NCI-H187 treated with DMSO at 0.1 percent for 48 hours (cell line): ENCODE measurements at places on chromosomes 3 and 15.

DNA sequence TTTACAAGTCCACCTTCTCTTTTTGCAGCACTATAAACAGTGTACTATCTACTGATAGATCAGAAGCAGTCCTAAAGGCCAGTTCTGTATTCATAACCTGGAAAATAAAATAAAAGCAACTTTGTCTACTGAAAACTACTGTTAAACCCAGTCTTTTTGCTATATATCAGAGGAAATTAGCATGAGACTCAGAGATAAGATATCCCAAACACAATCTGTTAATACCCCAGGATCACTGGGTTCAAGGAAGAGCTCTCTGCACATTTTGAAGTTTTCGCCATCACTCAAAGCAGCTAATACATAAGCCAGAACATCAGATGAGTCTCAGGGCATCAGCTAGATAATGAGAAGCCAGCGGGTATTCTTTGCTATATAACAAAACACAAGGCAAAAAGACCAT lies 21.8 kb downstream of the OSBPL10 start:
- DNase-seq, result no peak

DNA sequence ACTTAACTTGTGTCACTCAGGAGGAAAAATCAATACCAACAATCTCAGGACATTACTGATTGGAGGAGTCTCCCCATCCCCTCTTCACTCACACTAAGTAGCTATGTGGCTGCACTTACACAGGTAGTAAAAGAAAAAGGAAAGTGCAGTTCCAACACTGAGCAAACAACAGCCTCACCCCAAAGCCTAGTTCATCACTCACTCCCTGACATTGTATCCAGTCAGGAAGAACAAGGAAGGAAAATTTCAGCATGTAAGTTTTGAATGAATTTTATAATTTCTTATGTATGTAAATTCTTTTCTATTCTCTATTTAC lies 273.4 kb downstream of the IGSF11 start:
- peak; percentile 92 for DNase-seq

- no peak for DNase-seq
Measured at GRCh38 chr15:29135309-29135657, 134.3 kb downstream of the NSMCE3 start.

GRCh38 chr3:39226106-39226741 lies 33.8 kb upstream of the XIRP1 start:
- DNase-seq, result no peak

- DNase-seq, result no peak
Measured at GRCh38 chr3:33803252-33803651, 4.8 kb downstream of the PDCD6IP start.

- no peak for DNase-seq
Measured at GRCh38 chr15:80450811-80451321, 46.7 kb downstream of the ARNT2 start.

DNA sequence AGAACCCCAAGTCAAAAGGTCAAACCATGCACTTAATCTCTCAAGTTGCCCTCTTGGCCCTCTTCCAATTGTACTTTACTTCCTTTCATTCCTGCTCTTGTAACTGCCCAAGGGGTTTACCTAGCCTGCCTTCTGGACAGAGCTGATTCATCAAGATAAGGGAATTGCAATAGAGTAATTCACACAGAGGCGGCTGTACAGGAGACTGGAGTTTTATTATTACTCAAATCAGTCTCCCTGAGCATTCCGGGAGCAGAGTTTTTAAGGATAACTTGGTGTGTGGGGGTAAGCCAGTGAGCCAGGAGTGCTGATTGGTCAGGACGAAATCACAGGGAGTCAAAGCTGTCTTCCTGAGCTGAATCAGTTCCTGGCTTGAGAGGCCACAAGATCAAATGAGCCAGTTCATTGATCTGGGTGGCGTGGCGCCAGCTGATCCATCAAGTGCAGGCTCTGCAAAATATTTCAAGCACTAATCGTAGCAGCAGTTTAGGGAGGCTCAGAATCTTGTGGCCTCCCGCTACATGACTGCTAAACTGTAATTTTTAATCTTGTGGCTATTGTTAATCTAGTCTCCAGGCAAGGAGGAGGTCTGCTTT lies 590.0 kb downstream of the EPHA3 start:
- no peak for DNase-seq

- no peak for DNase-seq
Measured at GRCh38 chr3:35276568-35276967, 362.8 kb upstream of the ARPP21 start.

- no peak for DNase-seq
Measured at GRCh38 chr3:49992326-49992725, 52.4 kb downstream of the RBM6 start.

GRCh38 chr3:99482191-99482590 lies 156.2 kb upstream of the COL8A1 start:
- no peak for DNase-seq

- no peak for DNase-seq
Measured at GRCh38 chr3:129984125-129984524, 9.6 kb downstream of the TRH start.

- DNase-seq, result peak; percentile 8
Measured at GRCh38 chr3:73784686-73785392, 160.1 kb upstream of the PDZRN3 start.

DNA sequence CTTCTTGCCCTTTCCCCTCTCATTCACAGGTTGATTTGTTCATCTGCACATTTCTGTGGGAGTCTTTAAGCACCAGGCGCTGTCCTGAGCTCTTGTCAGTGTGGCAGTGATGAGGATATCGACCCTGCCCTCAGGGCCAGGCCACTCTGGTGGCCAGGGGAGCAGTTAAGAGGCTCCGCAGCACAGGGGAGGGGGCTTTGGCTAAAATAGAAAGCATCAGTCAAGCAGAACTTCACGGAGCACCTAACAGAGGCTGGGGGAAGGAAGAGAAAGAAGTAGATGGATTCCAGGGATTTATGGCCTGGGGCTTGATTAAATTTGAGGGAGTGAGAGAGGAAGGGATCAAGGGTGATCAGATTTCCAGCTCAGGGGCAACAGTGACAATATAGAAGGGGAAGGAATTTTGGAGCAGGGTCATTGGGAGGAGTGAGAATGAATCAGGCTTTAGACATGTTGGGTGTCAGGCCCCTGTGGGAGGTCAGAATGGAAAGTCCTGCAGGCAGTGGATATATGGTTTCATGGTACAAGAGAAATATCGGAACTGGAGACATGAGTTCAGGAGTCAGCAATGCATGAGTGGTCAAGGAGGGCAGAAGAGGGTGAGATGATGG lies 73.0 kb upstream of the GLCE start:
- DNase-seq, result no peak

GRCh38 chr15:50698101-50698500 lies 11.5 kb upstream of the TRPM7 start:
- DNase-seq, result no peak

GRCh38 chr3:25663347-25663868 lies 1.3 kb downstream of the TOP2B start:
- DNase-seq, result no peak

- no peak for DNase-seq
Measured at GRCh38 chr3:53170325-53171063, 9.5 kb downstream of the PRKCD start.

- DNase-seq, result no peak
Measured at GRCh38 chr3:131976448-131976847, 58.4 kb downstream of the CPNE4 start.

- no peak for DNase-seq
Measured at GRCh38 chr3:23496165-23496564, 293.0 kb downstream of the UBE2E2 start.

DNA sequence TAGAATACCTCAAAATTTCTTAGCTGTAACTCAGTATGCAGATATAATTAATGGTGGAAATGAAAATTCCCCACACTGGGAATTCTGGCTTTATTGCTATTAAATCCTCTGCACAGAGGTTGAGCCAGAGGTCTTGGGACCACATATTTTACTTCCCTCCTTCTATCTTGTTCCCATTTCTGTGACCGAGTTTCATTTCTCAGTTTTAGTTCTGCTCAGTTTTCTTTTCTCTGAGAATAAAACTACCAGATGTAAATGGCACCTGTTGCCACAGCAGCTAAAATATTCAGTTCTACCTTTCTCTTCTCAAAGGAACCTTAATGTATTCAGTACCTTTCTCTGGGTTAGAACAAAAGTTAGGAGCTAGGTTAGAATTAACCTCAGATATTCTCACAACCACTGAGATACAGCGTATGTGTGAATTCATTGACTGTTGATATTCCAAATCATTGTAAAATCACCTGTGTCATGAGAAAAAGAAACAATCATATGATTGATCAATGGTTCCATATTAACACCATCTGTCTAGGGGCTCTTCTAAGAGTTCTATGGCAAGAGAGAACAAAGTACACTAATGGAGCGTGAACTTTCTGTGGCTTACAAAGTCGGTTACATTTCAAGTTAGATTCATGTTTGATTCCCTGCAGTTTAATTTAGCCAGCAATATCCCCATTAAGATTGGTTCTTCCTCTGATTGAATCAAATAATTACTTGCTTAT lies 374.1 kb downstream of the EFHB start:
- DNase-seq, result no peak

DNA sequence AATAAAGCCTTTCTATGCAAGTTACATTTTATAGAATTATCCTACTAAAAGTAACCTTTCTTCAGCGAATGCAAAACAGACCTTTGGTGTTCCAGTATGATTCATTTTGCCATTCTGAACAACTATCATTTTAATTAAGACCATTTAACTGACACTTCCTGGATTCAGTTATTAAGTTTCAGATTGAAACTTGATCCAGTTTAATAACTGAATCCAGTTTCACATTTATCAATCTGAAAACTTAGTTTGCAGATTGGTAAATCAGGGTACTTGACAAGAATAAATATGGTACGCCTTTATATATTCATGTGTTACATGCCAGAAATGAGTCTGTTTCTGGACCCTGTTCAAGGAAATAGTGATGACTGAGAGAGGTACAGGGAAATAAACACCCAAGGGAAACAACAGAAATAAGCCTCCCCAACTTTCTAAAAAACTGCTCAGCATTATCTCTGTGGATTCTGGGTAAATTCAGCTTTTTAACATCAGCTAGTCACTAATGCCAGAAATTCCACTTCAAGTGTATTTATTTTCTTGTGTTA lies 23.3 kb upstream of the NFKBIZ start:
- no peak for DNase-seq

- no peak for DNase-seq
Measured at GRCh38 chr3:71733319-71733718, 8.1 kb upstream of the EIF4E3 start.

- no peak for DNase-seq
Measured at GRCh38 chr3:152236716-152237115, 32.0 kb upstream of the MBNL1 start.

DNA sequence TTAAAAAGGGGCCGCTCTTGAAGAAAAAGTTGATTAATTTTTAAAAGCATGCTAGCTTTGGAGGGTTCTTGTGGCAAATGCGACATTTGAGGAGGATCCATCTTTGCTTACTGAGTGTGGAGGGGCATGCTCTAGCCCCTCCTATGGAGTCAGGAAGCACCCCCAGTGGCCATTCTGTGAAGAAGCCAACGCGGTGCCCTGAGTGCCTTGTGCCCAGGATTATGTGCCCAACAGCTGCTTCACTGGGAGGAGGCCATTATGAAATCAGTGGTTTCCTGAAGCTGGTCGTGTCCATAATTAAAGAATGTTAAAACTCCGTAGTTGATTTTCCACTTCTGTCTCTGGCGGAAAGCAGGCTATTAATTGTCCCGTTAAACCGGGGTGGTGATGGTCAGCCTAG lies 69.1 kb upstream of the TNFAIP8L3 start:
- no peak for DNase-seq

- no peak for DNase-seq
Measured at GRCh38 chr3:22856811-22857210, 346.3 kb upstream of the UBE2E2 start.

GRCh38 chr15:43153269-43153668 lies 19.9 kb downstream of the TMEM62 start:
- no peak for DNase-seq

DNA sequence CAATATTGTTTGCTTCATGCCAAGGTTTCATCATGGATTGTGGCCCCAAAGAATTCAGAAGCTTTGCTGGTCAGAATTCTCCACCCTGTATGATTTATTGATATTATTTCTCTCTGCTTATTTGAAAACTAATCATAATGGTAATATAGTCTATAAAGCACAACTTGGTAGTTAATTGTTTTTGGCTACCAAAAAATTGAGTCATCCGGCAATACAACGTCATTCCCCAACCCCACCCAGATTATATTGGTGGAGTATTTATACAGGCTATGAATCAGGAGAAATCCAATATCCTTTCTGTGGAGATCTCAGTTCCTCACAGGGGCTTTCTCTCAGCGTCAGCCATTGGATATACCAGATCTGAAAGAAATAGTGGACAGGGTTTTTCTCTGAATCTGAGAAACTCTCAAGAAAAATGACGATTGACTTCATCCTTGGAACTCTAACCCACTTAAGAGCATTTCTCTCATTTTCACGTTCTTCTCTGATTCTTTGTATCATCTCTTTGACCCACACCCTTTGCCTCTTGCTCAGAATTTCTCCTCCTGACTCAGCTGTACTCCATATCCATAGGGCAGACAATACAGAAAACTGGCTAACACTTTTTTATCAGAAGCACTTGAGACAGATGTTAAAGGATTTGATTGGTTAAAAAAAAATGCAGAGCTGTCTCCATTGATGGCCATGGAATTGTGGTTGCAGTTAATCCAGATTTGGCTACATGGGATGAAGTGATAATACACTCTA lies 1055.8 kb upstream of the CADM2 start:
- no peak for DNase-seq

DNA sequence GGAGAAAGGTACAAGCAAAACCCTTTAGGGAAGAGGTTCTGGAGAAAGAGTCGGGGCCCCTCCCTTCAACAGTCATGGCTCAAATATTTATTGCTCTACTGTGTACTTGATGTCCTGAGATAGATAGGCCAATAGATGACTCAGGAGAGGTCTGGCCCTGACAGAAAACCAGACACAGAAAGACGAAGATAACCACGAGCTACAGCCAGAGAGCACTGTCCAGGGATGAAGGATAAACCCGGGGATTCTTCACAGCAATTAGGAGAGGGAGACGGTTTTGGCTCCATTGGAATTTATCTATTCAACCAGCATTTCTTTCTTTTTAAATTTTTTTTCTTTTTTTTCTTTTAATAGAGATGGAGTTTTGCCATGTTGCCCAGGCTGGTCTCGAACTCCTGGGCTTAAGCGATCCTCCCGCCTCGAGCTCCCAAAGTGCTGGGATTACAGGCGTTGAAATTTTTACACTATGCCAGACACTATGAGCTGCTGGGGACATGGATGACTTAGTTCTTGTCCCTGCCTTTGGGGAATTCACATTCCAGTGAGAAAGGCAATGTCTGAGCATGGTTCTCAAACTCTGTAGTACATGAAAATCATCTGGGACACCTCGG lies 4.6 kb upstream of the CIDEC start:
- DNase-seq, result no peak

- DNase-seq, result no peak
Measured at GRCh38 chr15:36841193-36841592, 259.2 kb downstream of the MEIS2 start.

DNA sequence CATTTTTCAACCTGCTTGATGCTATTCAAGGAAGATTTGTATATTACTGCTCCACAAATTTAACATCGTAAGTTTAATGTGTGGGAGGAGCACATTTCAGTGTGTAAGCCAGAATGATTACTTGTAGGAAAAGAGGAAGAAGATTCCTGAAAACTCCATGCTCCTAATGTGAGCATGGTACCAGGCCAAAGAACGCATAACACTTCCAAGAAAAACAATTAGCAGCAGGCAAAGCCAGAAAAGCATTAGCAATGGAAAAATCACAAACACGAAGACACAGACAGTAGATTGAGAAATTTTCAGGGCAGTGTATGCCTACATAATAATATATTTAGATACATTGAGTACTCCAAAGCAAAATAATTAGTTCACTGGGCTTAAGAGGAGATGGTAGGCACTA lies 96.6 kb upstream of the CBLB start:
- DNase-seq, result no peak

- DNase-seq, result no peak
Measured at GRCh38 chr3:108118038-108118768, 27.4 kb upstream of the CD47 start.

- DNase-seq, result no peak
Measured at GRCh38 chr3:172204716-172205115, 165.3 kb downstream of the FNDC3B start.
